ENCODE measurements at places on chromosomes 16 and 17.
A peak's percentile ranks its signal among the peaks of the same experiment; 100 is the strongest.

DNA sequence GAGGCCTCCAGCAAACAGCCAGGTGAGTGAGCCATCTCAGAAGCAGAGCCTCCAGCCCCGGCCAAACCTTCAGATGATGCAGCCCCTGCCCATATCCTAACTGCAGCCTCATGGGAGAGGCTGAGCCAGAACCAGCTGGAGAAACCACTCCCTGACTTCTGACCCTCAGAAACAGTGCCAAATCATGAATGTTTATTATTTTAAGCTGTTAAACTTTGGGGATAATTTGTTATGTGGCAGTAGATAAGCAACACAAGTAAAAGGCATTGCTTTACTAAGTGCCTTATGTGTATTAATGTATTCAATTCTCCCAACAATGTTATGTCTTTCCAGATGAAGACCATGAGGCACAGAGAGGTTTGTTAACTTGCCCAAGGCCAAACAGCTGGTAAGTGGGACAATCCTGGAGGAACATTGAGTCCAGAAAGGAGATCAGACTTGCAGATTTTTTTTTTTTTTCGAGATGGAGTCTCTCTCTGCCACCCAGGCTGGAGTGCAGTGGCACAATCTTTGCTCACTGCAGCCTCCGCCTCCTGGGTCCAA, 59.6 kb downstream of the SOCS1 start:
- DNase-seq: no peak

GRCh38 chr16:58338205-58338604, 43.4 kb upstream of the PRSS54 start:
- DNase-seq: no peak

DNA sequence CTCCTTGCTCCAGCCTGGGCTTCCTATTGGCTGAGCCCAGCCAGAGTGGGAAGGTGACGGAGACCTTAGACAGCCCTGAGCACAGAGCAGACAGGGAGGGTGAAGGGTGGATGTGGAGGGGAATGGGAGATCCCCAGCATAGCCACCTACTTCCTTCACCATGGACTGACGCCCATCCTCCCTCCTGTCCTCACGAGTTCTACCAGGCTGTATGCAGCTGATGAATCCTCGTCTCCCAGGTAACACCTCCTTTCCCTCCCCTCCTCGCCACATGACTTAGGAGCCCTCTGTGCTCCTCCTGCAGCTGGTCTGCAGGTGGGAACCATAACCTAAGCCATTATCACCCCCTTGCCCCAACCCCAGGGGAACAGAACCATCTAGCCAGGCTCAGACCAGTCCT, 9.0 kb upstream of the CRHR1 start:
- DNase-seq: no peak

- DNase-seq: no peak
Observed at GRCh38 chr16:13793841-13794409, 126.0 kb upstream of the ERCC4 start.

DNA sequence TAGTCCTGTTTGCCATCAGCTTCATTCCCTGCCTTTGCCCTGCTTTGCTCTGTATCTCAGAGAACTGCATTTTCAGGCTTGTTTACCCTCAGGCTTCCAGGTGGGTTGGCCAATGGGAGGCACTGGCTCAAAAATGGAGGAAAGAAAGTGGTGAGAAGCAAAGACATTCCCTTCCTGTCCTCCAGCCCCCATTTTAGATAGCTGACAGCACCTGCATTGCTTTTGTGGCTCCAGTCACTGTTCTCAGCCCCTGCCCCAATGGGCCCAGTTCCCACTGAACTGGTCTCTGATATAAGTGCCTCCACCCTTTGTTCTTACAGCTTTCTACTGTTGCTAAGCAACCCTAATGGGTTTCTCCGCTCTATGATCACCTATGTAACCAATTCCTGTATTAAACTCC, 19.4 kb upstream of the SDK2 start:
- DNase-seq: no peak

- no peak for DNase-seq
Observed at GRCh38 chr16:49498264-49498663, 124.7 kb downstream of the C16orf78 start.

DNA sequence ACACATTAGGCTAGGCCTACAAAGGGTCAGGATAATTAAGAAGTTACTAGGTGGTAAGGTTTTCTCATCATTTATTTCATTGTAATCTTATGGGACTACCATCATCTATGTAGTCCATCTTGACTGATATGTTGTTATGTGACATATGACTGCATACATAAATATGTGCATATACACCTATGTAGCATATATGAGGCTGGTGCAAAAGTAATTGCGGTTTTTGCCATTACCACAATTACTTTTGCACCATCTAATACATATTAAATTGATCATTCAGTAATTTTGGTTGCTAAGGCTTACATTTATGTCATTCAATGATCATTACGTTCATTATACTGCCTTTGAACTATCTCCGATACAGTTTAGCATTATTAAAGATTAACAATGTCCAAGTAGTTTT, 167.8 kb upstream of the AXIN2 start:
- no peak for DNase-seq

- DNase-seq: peak; percentile 52
Observed at GRCh38 chr16:84501077-84501735, 3.3 kb downstream of the MEAK7 start.

GRCh38 chr17:40539711-40540411, 25.4 kb downstream of the CCR7 start:
- DNase-seq: no peak

- DNase-seq: no peak
Observed at GRCh38 chr16:49964973-49965372, 60.1 kb upstream of the CNEP1R1 start.

DNA sequence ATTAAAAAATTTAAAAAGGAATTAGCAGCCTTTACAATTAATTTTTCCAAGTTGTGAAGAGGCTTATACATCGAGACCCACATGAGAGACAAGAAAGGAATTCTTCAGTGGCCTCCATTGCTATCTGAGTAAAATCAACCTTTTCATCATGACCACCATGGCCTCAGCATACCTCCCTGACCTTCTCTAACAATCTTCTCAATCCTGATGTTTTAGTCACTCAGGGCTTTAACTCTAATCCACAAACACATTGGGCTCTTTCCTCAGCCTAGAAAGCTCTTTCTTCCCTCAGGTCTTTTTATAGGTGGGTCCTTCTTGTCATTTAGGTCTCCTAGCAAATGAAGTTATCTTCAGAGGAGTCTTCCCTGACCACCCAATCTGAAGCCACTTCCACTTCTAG, 46.4 kb downstream of the SPOP start:
- DNase-seq: no peak

DNA sequence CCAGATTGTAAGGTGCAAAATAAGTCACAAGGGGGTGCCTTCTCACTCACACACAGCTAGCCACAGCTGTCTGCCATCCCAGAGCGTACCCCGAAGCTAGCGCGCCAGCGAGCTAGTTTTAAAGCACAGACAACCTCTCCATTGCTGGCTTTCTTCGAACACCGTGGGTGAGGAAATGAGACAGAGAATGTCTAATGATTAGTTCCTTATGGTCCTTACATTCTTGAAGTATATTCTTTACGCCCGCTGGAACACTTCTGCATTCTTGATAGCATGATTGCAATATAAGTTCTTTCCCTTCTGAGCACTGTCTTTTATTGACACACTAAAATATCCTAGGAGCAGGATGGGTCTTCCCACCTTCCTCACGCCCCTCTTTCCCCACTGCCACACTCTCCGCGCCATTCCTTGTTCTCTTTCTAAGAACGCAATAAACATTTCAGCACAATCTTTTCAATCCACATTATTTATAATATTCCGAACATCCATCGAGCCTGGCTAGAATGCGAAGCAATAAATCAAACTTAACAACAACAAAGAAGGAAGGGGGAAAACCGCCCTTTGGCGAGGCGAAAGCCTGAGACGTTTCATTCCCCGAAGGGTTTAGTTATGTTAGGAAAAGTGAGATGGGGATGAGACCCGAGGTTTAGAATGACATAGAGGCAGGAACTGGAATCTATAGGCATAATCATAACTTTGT, 251.3 kb downstream of the NTN1 start:
- DNase-seq: no peak

DNA sequence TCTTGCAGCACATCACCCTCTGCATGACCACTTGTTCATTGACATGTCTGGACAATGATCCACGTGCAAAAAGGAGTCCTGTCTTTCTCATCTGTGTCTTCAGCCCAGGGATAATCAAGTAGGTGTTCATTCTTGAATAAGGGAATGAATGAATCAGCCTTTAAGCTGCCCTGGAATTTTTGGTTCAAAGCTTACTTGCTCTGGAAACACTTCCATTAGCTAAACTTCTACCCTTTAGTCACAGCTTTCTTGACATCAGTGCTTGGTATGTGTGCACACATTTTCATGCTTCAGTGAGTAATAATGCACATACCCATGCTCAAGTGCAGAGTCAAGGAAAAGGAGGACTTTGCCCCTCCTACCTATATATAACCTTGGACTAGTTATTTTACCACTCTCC, 103.0 kb upstream of the CDH13 start:
- no peak for DNase-seq

DNA sequence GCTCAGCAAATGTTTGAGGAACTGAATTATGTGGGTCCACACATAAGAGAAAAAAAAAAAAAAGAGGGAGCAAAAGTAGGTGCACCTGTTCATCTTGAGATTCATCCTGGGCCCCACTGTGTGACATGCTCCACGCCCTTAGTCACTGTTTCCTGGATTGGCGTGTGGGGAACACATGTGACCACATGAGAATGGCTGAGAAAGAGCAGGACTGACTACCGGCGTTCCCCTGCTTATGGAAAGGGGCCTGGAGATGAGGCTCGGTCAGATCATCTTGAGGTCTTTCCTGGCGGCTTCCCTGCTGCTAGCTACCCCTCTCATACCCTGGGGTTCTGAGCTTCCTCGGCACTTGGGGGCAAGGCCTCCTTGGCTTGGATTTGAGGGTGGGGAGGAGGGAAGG, 3.9 kb downstream of the DEXI start:
- DNase-seq: no peak

- no peak for DNase-seq
Observed at GRCh38 chr16:77383606-77384187, 51.1 kb downstream of the ADAMTS18 start.

- peak; percentile 22 for DNase-seq
Observed at GRCh38 chr16:85557083-85557970, 55.8 kb upstream of the GSE1 start.

GRCh38 chr17:47726796-47727703, 6.0 kb upstream of the TBX21 start:
- no peak for DNase-seq

DNA sequence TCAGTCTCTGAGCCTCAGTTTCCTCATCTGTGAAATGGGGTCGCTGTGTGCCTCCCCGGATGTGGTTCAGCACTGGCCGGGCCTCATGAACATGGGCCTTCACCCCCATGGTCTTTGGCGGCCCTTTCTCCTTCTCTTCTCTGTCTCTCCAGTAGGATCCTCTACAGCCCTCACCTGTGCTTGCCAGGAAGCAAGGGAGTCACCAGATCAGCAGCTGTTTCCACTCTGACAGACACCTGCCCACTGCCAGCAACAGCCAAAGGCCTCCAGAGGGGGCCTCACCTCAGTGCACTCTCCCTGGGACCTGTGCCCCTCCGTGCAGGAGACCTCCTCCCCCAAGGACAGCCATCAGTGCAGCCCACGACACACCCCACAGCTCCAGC, 89.4 kb downstream of the C16orf78 start:
- no peak for DNase-seq

DNA sequence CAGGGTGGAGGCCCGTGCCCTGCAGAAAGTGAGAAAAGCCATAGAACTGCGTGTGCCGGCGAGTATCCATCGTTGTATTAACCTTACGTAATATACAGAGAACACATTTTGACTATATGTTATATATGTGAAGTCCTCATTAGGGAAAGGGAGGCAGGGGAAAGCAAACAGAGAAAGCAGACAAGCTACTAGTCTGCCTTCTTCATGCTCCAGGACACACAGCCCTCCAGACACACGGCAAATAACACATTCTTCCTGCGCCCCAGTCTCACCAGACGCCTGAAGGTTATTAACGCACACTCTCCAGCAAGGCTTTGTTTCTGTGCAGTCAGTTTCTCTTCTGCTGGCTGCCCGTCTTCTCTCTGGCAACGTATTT, 28.8 kb downstream of the PRDM7 start:
- DNase-seq: no peak

DNA sequence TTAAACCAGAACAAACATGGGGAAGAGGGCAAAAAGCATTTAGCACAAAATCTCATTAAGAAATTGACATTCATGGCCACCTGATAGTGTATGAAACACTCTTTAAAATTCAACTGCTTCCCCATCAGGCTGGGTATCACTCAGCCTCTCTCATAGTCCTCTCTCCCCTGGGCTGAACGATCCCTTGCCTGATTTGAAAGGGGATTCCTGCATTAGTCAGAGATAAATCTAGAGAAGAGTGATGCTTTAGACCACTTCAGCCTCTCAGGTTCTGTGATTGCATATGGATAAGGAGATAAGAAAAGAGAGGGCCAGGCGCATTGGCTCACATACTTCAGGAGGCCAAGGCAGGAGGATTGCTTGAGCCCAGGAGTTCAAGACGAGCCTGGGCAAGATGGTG, 280.0 kb downstream of the SOX9 start:
- no peak for DNase-seq

DNA sequence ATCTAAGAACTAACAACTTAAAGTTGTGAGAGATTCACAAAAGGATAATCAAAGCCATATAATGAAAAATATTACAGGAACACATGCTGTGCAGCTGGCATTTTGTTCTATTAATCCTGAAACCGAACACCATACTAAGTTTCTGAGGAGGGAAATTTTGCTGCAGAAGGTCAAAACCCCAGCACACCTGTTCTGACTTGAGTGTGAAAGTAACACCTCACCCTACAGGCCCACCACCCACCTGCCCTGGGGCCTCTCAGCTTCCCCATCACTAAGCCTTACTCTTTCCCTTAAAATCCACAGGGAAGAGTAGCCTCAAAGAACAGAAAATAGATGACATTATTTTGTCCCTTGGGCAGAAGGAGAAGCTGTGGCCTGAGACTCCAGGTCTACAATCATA, 44.8 kb downstream of the STAT5A start:
- no peak for DNase-seq

- DNase-seq: no peak
Observed at GRCh38 chr16:15865742-15866141, 8.9 kb upstream of the MYH11 start.

DNA sequence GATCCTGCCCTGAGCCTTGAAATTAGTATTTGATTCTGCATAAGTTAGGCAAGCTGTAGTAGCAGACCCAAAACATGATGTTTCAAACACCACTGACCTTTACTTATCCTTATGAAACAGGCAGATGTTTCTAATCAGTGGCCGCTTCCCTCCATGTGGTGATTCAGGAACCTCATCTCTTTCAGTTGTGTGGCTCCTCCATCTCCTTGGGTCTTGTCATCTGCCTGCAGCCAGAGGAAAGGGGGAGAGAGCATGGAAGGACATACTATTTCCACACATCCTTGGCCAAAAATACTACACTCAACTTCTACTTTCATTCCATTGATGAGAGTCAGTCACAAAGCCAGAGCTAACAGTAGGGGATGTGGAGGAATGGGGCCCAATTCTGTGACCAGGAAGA, 41.6 kb upstream of the IRX6 start:
- DNase-seq: no peak

Measured in kidney glomerular epithelial cell (primary cell).